ENCODE measurements at places on chromosomes 5 and 9.

GRCh38 chr5:143922718-143923117 is 110.8 kb downstream of the HMHB1 start:
- no peak for DNase-seq

DNA sequence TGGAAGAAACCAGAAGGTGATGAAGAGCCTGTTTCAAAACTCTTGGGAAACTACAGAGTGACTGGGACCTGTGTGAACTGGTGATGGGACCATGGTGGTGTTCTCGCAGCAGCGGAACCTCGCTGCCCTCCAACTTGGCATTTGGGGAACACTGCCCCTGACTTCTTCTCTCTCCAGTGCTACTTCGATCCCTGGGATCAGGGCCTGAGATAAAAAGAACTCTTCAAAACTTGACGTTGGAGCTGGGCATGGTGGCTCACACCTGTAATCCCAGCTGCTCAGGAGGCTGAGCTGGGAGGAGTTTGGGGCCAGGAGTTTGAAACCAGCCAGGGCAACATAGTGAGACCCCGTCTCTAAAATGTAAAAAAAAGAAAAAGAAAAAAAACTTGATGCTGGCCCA is 18.1 kb downstream of the PITX1 start:
- no peak for DNase-seq

DNA sequence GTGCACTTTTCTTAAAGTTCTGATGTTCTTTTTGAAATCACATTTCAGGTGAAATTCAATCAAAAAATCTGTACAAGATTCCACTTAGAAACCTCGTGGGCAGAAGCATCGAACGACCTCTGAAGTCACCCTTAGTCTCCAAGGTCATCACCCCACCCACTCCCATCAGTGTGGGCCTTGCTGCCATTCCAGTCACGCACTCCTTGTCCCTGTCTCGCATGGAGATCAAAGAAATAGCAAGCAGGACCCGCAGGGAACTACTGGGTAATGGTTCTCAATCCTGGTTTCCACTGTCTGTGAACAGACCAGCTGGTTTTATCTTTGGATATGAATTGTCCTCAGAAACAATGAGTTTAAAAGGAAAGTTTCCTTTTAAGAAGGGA is 8.1 kb upstream of the SLC2A8 start:
- DNase-seq, result no peak

DNA sequence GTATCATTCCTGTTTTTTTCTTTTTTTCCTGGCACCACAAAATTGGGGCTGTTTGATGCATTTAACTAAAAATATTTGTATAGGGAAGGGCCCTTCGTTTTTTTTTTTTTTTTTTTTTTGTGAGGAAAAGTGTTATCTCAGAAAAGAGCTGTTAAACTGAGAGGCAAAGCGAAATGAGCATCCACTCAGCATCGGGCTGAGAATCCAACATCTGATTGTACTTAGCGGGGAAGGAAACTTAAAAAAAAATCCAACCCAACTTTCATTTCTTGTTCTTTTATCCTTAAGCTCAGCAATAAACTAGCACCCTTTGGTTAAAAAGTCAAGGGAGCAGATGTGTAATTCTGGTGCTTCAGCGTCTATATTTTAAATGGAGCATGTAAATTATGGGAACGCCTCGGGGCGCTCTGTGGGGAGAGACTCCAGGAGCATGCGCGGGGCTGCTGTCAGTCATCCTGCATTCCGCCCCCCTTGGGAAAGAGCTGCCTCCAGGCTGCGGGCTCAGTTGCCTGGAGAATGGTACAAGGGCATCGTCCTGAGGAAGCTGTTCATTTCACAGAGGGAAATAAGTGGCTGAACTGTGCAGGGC is 33.3 kb downstream of the DMRT2 start:
- DNase-seq, result no peak

DNA sequence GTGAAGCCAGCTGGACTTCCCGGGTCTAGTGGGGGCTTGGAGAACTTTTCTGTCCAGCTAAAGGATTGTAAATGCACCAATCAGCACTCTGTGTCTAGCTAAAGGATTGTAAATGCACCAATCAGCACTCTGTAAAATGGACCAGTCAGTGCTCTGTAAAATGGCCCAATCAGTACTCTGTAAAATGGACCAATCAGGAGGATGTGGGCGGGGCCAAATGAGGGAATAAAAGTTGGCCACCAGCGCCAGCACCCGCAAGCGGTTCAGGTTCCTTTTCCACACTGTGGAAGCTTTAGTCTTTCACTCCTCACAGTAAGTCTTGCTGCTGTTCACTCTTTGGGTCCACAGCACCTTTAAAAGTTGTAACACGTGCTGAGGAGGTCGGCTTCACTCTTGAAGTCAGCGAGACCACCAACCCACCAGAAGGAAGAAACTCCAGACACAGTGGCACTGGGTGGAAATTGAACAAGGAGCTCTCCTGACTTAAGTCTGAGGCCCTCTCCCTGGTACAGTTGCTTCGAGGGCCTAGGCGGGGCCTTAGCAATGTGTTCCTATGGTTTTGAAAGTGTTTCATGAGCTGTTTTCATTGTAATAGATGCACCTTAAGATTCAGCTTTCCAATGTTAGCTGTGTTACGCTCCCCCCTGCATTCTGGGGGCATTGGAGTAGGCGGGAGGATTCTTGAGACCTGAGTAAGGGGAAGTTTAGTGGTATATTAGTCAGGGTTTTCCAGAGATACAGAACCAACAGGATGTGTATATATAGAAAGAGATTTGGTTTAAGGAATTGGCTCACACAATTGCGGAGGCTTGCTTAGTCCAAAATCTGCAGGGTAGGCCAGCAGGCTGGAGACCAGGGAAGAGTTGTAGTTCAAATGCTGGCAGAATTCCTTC is 21.5 kb upstream of the MYO10 start:
- no peak for DNase-seq

DNA sequence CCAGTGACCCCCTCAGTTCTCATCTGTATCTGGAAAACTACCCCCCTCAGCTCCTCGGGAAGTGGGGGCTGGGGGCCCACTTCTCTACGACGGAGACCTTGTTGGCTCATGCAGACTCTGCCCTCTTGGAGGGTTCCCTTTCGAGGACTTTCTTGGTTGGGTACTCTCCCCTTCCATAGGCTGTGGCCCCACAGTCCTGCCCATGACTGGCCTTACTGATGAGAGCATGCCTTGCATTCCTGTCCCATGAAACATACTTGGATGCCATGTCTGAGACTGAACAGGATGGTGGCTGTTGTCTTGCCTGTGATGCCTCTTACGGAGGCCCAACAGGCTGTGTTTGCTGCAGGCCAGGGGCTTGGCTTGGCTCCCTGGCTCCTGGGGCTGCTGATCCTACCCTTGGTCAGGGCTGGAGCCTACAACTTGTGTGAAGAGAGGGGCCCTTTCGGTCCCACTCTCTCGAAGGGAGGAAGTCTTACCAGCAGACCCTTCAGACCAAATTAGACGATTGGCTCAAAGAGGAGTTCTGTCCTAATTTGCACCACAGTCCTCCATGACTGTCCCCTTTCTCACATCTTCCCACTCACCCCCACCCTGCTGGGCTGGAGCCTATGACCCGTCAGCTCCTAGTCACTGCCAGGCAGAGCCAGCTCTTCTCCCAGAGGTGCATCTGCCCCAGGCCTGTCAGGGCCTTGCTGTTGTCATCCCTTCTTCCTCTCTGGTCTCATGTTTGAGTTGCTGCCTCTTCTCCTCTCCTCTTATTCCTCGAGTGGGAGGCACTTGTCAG is 109.9 kb downstream of the CACNA1B start:
- DNase-seq, result no peak

DNA sequence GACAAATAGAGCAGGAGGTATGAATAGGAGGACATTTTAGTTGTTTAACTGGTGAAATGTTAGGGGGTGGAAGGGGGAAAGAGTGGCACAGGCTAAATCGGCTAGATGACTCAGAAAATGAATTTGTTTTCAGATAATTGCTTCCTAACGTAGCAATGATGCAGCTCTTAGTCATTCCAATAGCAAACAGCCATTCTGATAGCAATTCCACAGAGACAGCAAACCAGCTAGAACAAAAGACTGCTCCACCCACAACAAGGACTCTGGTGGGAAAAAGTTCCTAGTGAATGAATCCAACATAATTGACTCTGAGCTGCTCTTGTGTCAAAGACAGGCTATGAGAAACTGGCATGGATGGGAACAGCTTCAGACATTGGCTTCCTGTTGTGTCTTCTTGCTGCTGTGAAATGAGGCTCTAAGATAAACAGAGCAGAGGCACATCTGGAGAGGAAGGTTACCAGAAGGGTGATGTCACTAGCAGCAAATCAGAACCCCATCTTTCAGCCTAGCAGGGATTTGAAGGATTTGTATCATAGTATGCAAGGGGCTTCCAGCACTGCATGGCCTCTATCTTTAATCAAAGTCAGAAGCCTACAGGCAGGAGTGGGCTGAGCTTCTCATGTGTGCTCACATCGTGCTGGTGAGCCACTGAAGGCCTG is 28.1 kb upstream of the F2RL1 start:
- DNase-seq, result no peak

DNA sequence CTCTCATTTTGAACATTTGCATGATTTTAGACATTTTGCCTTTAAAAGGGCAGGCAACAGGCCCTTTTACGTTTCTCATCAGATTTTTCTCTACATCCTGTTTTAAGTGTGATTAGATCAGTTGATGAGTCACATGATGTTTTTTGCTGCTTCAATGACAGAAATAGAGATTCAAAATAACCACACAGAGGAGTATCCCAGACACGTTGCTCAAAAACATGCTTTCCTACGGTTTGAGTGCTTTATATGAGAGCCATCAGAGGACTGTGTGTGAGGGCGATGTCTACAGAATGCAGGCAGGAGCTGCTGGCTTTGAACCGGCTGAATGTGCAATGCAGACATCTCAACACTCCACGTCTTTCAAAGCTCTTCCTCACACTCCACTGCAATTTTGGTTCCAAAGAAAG is 42.1 kb downstream of the OTULIN start:
- DNase-seq, result no peak

DNA sequence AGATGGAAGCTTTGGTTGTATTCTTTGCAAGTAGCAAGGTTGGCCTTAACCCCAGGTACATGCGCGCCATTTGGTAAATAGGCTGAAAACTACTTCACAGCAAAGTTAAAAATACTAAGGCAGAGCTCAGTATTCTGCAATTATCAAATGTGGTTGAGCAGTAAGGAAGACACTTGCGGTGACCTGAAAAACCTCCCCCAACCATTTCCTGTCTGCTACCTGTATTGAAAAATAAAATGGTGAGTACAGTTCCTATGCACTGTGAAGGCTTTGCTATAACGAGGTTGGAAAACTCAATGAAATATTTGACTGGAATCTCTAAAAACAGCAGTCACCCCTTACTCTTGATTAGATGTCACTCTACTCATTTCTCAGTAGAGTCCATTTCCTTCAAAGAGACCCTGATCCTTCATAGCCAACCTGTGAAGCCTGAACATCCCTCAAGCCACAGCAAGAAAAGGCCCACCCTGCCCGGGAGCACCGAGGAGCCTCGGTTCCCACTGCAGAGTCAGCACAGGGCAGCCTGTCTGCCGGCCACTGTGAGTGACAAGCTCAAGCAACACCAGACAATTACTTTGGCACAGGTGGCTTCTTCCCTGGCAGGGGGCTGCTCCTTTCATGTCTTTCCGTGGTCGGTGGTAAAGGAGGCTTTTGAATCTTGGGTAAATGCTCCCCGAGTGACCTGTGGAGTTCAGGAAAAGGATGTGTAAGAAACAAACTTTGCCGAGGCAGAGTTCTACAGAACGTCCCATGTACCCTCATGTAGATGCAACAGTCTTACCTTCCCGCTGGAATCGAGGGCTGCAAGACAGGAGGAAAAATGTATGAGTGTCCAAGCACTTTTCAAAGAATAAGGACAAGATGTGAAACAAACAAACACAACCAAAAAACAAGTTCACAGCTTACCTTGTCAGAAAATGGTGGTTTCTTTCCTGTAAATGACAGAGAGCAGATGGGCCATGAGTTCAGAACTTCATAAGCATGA is 29.6 kb downstream of the C5orf58 start:
- no peak for DNase-seq

GRCh38 chr5:143588933-143589662 is 185.6 kb upstream of the NR3C1 start:
- DNase-seq, result no peak

DNA sequence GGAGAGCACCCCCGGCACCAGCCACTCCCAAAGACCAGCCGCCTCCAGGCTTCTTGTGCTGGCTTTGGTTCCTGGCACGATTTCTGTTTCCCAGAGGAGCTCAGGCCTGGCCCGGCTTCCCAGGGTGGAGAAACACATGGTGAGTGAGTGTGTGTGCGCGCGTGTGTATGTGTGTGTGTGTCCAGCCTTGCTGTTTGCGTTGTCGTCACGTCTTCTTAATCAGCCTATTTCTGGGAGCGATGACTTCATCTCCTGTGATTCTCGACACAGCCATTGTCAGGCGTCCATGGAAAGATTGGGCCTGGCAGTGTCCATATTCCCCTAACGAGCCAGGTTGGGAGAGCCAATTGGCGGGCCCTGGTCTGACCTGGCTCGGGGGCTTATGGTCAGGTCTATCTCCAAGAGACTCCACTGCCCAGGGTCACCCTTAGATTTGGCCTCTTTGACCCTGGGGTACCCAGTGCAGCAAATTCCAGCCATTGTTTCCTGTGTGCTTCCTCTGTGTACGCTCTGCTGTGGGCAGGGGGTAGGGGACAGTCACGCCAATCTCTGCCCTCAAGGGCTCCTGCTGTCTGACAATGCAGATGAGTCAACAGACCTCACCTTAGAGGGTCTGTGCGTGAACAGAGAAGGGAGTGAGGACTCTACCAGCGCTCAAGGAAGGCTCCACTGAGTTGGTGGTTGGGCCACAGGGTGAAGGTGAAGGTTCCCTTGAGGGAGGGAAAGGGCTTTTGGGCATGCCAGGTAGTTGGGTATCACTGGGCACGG is 73.8 kb downstream of the DAB2IP start:
- no peak for DNase-seq

DNA sequence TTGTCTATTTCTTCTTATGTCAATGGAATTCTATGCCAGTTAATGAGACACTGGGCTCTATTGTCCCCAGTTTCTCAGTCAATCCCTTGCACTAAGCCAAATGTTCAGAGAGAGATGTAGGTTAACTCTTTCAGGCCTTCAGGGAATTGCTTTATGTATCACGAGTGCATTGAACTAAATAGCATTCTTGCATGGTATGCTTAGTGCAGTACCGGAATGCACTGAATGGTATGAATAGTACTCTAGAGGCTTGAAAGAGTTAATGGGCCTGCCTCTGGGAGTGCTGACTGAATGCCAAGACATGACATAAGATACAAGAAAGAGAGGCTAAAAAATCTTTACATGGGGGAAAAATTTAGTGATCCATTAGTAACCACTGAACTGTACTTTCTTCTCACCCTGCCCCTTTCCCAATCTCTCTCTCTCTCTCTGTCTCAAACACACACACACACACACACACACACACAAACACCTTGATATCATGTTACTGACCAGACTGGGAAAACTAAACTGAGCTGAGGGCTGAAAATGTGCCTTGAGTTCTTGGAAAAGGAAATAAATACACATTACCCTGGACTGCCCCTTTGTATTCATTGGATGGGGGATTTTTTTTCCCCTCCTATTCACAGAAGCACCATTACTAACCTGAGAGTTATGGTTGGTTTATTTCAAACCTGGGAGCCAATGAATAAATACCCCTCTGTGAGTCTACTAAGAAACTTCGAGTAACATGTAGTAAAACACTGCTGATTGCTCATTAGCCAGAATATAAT is 35.4 kb upstream of the TMC1 start:
- DNase-seq, result no peak

GRCh38 chr9:38687389-38687842 is 32.5 kb downstream of the FAM240B start:
- peak; percentile 26 for DNase-seq

GRCh38 chr5:134608555-134608954 is 24.1 kb downstream of the SAR1B start:
- no peak for DNase-seq
